CD8-positive, alpha-beta memory T cell (primary cell): ENCODE measurements at places on chromosomes 3 and 15. TPM values are rescaled to one million over a fixed set of nuclear protein-coding genes. Genes with fewer than 3 reads are reported as not detected.

TRPM1 gene
- total RNA-seq, result not detected

CLDN11 gene
- total RNA-seq, result not detected

SUSD5 gene
- total RNA-seq, result not detected

GPR149 gene
- total RNA-seq, result not detected

TEX55 gene
- total RNA-seq, result not detected

IQCF5 gene
- total RNA-seq, result not detected

MYD88 gene
- total RNA-seq, result 35.9 TPM

DNA sequence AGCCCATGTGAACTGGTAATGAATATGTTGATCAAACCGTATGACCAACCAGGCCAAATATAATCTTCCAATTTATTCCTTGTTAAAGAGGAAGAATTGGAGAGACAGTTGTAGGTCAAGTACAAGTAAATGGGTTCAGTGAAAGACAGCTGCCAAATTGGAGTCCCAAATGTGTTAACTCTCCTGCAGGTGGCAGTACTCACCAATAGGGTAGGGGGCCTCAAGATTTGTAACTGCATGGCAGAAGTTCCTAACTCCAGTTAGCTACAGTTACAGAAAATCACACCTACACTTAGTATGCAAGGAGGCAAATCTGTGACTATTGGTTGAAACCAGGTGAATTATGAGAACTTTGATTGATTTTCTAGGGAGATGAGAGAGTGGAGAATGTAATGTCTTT is 278.0 kb downstream of the ZBBX start:
- DNase-seq, result no peak

DNA sequence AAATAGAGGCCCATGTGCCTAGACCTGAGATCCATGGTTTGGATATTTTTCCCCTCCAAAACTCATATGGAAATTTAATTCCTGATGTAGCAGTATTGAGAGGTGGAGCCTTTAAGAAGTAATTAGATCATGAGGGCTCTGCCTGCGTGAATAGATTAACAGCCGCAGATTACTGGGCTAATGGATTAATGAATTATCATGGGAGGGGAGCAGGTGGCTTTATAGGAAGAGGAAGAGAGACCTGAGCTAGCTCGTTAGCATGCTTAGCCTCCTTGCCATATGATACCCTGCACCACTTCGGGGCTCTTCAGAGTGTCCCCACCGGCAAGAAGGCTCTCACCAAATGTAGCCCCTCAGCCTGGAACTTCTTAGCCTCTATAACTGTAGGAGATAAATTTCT is 15.8 kb downstream of the ARHGEF26 start:
- no peak for DNase-seq

DNA sequence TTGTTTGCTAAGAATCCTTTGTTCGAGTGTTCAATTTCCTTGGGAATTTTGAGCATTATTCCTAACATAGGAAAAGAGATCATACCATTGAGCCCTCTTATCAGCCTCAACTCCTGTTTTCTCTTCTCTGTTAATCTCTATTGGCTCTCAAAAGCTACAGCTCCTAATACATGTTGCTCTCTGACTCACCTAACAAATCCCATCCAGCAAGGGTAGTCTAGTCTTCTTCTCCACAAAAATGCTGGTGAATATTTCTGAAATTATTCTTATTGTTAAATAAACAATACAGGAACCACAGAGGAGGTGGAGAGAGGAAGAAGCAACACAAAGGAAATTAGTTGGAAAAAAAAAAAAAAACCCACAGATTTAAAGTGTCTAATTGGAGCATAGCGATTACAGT is 325.8 kb upstream of the NAALADL2 start:
- no peak for DNase-seq

- DNase-seq, result no peak
These were observed 630.8 kb upstream of the KCNMB2 start for GRCh38 chr3:177905173-177906125.

DNA sequence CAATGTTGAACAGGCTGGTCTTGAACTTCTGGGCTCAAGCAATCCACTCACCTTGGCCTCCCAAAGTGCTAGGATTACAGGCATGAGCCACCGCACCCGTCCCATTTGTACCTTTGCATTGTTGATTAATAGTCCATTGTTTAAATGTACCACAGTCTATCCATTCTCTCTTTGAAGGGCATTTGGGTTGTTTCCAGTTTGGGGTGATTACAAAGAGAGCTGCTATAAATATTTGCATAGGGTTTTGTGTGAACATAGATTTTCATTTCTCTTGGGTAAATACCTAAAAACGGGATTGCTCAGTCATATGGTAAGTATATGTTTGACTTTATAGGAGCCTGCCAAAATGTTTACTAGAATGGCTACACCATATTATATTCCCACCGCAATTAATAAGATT is 13.7 kb upstream of the PTPRG start:
- no peak for DNase-seq

- DNase-seq, result no peak
These were observed 134.3 kb downstream of the EDEM1 start for GRCh38 chr3:5321666-5322340.

DNA sequence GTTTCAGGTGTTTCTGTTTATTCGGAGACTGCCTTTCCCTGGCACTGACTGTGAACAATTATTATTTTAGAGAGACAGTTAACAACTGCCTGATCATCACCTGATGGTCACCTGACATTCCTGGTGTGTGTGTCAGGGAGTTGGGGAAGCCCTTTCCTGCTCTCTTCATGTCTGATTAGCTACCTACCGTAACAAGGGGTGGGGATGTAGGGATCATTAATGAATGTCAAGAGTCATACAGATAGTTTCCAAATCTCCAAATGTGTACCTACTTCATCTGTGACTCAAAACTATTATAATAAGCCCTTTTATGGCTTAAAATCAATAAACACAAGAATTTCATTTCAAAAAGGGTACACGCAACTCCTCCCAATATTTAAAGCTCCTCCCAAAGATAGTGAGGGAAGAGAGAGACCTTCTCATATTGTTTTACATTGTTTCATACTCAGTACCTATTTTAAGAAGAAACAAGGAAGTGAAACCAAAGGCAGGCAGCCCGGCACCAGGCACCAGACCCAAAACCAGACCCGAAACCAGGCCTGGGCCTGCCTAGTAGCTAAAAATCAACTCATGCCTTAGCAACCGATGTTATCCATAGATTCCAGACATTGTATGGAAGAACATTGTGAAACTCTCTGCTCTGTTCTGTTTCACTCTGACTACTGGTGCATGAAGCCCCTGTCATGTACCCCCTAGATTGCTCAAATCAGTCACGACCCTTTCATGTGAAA is 844.9 kb upstream of the ALCAM start:
- DNase-seq, result no peak

- DNase-seq, result no peak
These were observed 30.0 kb downstream of the FILIP1L start for GRCh38 chr3:100084100-100084806.

DNA sequence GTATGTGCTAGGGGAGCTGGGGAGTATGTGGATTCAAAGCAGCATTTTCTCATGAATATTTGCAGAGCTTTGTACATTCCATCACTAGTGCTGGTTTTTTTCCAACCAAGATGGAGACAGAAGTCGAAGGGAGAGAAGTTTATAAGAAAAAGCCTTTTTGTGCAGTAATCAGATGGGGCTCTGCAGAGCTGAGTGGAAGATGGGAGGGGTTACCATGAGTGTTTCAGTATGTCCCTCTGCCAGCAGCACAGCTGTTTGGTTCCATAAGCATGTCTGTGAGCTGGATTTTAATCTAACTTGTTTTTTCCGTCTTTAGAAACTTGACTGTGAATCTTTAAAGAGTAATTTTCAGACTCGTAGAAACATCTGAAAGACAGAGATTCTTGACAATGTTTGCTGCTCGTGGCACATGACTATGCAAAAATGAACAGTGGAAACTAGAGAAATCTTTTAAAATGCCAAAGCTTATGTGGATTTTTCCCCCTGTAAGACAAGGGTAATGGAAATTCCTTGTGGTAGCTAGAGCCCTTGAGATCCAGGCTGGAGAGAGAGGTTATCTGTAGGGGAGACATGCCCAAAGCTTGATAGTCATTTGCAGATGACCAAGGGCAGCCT is 20.3 kb downstream of the STARD9 start:
- no peak for DNase-seq

GRCh38 chr3:103134023-103134724 is 699.4 kb downstream of the ZPLD1 start:
- no peak for DNase-seq

DNA sequence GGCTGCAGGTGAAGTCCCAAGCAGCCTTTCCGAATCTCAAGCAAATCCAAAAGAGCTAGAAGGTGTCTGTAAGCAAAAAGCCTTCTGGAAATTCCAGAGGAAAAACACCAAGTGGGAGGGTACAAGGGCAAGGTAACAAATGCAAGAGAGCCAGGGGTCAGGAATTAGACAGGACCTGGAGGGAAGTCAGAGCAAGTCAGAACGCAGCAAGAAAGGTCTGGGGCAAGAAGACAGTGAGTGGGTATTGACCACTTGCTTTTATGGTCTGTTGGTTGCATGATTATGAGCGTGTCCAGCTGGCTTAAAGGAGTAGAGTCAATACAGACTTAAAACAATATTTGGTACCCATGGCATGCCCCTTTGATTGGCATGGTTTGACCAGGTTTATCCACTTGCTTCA is 66.7 kb upstream of the OXTR start:
- no peak for DNase-seq

- no peak for DNase-seq
These were observed 85.1 kb upstream of the NTRK3 start for GRCh38 chr15:88341653-88342052.

DNA sequence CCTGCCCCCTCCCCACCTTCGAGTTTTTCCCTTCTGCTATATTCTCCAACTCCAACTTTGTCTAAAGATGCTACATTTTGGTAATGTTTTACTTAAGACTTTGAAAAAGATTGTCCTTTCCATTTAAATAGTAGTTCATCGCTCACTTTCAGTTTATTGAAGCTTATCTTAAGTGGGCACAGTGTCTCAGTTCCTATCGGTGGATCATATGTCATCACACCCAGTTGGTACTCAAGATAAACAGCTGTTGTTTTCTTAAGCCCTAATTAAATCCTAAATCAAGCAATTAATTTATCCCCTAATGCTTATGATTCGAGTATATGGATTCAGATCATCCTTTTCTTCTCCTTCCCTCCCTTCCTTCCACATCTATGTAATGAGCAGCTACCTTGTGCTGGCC is 210.7 kb downstream of the TLE3 start:
- no peak for DNase-seq

GRCh38 chr3:45064512-45065372 is 38.6 kb downstream of the CLEC3B start:
- no peak for DNase-seq

- DNase-seq, result no peak
These were observed 87.0 kb upstream of the NECTIN3 start for GRCh38 chr3:110984456-110985250.

DNA sequence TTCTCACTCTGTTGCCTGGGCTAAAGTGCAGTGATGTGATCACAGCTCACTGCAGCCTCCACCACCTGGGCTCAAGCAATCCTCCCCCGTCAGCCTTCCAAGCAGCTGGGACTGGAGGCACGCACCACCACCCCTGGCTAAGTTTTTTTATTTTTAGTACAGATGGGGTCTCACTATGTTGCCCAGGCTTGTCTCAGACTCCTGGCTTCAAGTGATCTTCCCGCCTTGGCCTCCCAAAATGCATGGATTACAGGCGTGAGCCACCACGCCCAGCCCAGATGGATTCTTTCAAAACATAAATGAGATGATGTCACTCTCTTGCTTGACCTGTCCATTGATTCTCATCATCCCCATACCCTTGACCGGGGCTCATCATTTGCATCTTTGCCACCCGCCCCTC is 72.6 kb upstream of the SLC6A6 start:
- DNase-seq, result no peak

DNA sequence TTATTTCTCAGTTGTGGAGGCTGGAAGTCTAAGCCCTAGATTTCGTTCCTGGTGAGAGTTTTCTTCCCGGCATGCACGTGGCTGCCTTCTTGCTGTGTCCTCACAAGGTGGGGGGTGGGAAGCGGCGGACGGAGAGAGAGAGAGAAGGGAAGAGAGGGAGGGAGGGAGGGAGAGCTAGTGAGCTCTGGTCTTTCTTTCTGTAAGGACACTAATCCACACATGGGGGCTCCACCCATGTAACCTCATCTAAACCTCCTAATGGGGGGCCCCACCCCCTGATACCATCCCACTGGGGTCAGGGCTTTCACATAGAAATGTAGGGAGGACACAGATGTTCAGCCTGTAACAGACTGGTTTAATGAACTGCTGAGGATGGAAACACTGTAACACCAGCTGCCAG is 7.3 kb downstream of the FBLN2 start:
- no peak for DNase-seq

DNA sequence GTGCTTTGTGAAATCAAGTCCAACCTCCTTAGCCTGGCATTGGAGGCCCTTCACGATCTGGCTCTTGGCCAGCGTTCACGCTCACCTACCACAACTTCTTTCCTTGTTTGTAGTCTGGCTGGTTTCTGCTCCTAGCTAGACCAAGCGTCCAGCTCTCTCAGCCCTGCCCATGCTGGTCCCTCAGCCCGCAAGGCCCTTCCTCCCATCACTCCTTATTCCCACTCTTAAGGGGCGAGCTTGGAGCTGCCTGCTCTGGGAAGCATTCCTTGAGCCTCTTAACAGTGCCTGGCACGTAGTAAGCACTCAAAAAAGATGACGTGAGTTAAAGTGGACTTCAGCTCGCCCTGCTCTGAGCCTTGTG is 8.7 kb downstream of the SLC6A6 start:
- DNase-seq, result no peak

- no peak for DNase-seq
These were observed 5.8 kb upstream of the TM4SF4 start for GRCh38 chr3:149468504-149469212.

DNA sequence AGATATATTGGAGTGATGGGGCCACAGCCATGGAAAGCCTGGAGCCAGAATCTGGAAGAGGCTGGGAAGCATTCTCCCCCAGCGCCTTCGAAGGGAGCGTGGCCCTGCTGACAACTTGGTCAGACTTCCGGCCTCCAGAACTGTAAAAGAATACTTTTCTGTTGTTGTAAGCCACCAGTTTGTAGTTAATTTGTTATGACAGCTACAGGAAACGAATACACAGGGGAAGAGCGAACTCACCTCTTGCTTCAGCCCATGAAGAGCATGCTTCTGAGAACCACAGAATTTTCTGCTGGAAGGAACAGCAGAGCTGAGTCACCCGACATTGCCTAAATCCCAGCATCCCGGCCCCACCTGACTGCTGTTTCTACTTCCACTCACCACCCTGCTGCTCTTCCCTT is 501.7 kb downstream of the SHQ1 start:
- peak; percentile 41 for DNase-seq

DNA sequence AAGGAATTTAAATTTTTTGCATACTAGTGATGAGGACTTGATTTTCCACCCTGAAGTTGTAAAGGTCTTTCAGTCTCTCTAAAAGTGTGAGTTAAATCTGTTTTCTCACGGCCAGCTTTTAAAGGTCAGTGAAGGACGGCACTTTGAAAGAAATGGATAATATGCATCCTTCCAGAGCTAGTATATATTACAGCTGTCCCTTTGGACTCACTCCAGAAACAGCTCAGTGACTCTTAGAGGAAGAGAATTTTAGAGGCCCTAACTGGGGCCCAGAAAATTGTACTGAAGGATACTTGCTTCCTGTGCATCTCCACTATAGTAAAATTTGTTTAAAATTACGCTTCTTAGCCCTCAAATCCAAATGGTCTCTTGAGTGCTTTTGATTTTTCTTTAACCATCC is 41.6 kb downstream of the PIK3CA start:
- no peak for DNase-seq

- DNase-seq, result no peak
These were observed 53.8 kb upstream of the CORO2B start for GRCh38 chr15:68524753-68525584.
